ENCODE measurements at places on chromosomes 1 and 21. TPM values are rescaled to one million over a fixed set of nuclear protein-coding genes. Genes with fewer than 3 reads are reported as not detected.

Gene CYP4A22
- polyA plus RNA-seq: 6.2 TPM

Gene AK5
- polyA plus RNA-seq: 3.7 TPM

GRCh38 chr1:184562806-184563205 lies 176.0 kb downstream of the C1orf21 start:
- no peak for DNase-seq

- DNase-seq: no peak
Observed at GRCh38 chr1:79797487-79797886, 791.0 kb upstream of the ADGRL4 start.

DNA sequence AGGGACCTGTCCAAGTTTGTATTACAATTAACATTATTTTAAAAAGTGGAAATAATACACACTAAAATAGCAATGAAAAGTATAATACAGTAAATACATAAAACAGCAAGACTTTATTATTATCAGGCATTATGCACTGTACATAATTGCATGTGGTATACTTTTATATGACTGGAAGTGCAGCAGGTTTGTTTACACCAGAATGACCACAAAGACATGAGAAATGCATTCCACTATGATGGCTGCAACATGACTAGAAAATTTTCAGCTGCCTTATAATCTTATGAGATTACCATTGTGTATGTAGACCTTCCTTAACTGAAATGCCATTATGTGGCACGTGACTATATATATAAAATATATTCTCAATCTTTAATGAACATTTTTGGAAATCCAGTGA lies 1699.6 kb downstream of the KCNT2 start:
- DNase-seq: no peak

Gene RGS1
- 3.0 TPM for polyA plus RNA-seq

- DNase-seq: no peak
Observed at GRCh38 chr1:116827607-116828105, 73.4 kb downstream of the CD2 start.

GRCh38 chr1:223803211-223803610 lies 42.5 kb downstream of the TP53BP2 start:
- DNase-seq: no peak

Gene OR2L2
- 0.07 TPM for polyA plus RNA-seq

DNA sequence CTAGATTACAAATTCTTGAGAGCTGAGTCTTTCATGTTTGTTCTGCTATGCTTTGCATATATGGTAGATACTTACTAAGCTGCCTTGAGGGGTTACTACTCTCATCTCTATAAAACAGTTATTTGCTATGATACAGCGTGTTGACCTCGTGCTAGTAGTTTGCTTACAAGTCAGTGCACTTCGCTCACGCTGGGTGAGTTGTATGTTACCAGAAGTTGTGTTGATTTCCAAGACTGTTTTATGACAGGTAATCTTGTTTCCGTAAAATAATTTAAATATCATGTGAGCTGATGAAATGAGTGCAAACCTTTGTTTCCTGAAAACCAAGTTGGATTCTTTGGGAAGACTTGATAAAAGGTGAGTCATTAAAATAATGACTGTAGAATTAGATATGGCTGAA lies 7.3 kb downstream of the MRPS6 start:
- DNase-seq: no peak

GRCh38 chr1:228156941-228157728 lies 7.4 kb downstream of the GJC2 start:
- no peak for DNase-seq

Gene LRRC38
- polyA plus RNA-seq: not detected

- no peak for DNase-seq
Observed at GRCh38 chr1:203229471-203230135, at the start of gene CHIT1. CHIT1 (minus strand) TSS chr1:203229673; CDS start chr1:203229636, 37 bp downstream.

- no peak for DNase-seq
Observed at GRCh38 chr1:29539971-29540370, 303.6 kb downstream of the PTPRU start.

Gene ZNF683
- 0.14 TPM for polyA plus RNA-seq

- no peak for DNase-seq
Observed at GRCh38 chr1:50832167-50832566, 127.9 kb downstream of the FAF1 start.

GRCh38 chr1:59027177-59027576 lies 243.3 kb upstream of the JUN start:
- DNase-seq: no peak

Gene SOX13
- polyA plus RNA-seq: 70.2 TPM

Gene SPRR5
- polyA plus RNA-seq: not detected

DNA sequence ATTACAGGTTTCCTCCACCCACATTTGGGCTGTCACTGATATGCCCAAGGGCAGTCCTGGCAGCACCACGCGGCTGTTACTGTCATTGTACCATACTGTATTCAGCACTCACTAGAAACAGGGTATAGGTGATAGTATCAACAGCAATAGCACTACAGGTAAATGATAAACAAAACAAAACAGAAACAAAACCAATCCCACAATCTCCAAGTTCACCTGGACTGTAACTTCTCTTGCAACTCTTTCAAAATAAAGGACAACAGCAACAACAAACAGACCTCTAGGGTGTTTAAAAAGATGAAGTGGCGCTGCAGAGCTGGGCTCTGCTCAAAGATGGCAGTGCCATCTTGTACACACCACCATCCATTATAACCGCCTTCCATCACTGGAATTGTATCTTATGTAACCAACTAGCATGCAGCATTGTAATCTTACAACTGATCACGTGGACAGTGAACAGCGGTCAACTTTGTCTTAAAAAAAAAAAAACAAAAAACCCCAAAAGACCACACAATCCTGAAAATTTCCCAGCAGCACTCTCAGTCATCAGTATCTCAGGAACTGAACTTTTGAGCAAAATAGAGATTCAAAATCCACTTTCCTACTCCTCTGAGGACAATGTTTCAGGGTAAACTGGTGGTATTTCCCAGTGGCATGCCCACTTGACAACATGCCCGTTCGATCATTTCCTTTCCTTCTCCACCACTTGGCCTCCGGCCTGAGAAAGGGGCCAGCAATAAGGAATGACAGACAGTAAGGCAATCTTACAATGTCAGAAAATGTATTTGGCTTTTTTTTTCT lies 3.8 kb downstream of the IRF2BP2 start:
- no peak for DNase-seq

- no peak for DNase-seq
Observed at GRCh38 chr1:31380181-31380580, 7.3 kb upstream of the FABP3 start.

GRCh38 chr1:92817986-92818764 lies 13.7 kb upstream of the RPL5 start:
- DNase-seq: no peak

DNA sequence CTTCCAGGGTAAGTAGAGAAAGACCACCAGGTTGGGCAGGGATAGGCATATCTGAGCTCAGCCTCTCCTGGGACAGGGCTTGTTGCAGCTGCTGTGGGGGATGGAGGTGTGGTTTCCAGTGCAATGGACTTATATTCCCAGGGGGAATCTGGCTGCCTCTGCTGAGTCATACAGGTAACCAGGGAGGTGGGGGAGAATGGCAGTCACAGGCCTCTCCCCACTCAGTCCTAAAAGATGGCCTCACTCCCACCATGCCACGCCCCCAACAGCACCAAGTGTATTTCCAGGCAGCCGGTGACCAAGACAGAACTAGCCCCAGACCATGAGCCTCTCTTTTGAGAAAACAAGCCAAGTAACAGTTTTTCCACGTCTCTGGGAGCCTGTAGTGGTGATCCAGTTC lies 1240.7 kb downstream of the BRINP3 start:
- DNase-seq: no peak

DNA sequence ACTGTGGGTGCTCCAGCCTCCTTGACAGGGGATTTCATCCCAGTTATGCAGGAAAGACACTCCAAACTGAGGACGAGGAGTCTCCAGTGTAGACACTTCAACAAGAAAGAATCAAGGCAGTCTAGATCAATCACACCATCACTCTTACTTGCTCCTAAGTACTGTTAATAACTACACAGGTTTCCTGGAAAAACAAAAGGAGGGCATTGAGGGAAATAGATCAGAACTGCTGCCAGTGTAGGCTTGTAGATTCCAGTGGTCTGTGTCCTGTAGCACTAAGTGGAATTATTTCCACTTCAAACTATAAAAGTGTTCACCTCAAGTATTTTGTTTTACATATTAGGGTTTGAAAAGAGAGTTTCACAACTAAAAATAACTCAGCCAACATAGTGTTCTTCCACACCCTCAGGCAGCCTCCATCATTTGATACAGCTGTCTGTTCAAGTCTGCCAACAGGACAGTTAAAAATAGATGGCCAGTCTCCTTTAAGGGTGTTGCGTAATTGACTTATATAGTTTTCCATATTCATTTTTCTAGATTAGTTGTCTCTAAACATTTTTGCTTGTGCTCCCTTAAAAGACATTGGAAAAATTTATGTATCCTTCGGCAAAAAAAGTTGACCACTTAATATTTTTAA lies 32.0 kb upstream of the AGL start:
- no peak for DNase-seq

- DNase-seq: no peak
Observed at GRCh38 chr1:8121261-8122159, 95.4 kb upstream of the ERRFI1 start.

- no peak for DNase-seq
Observed at GRCh38 chr1:155882235-155882634, 22.9 kb downstream of the SYT11 start.

DNA sequence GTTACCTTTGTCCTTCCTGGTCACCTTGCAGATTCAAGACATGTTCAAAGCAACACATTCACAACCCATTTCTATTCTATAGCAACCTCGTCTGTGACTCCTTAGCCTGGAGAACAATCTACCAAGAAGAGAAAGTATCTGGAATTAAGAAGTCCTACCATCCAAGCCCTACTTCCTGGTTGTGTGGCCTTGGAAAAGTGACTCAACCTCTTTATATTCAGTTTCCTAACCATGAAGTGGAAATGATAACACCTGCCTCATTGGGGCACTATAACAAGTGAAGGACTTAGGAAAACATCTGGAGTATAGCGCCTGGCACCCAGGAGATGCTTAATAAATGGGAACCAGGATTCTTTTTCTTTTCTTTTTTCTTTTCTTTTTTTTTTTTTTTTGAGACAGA lies 36.5 kb upstream of the SRRM1 start:
- DNase-seq: no peak

Gene CLIC4
- polyA plus RNA-seq: 156 TPM

Gene CFHR2
- polyA plus RNA-seq: 0.19 TPM

GRCh38 chr1:228963795-228964177 lies 228.5 kb downstream of the RHOU start:
- no peak for DNase-seq

Gene ZNF695
- 3.3 TPM for polyA plus RNA-seq

- DNase-seq: peak; percentile 83
Observed at GRCh38 chr1:228275430-228276173, 67.8 kb downstream of the OBSCN start.

Gene HHIPL2
- 0.48 TPM for polyA plus RNA-seq

Gene RNU1-3
- polyA plus RNA-seq: not detected

Gene IL6R
- polyA plus RNA-seq: 5.9 TPM

GRCh38 chr1:173666646-173667045 lies 3.0 kb downstream of the ANKRD45 start:
- no peak for DNase-seq

GRCh38 chr1:40530735-40531380 lies 579 bp upstream of the ZNF684 start:
- no peak for DNase-seq

GRCh38 chr1:41650028-41650880 lies 165.8 kb upstream of the EDN2 start:
- DNase-seq: no peak

Gene OR2L3
- not detected for polyA plus RNA-seq

DNA sequence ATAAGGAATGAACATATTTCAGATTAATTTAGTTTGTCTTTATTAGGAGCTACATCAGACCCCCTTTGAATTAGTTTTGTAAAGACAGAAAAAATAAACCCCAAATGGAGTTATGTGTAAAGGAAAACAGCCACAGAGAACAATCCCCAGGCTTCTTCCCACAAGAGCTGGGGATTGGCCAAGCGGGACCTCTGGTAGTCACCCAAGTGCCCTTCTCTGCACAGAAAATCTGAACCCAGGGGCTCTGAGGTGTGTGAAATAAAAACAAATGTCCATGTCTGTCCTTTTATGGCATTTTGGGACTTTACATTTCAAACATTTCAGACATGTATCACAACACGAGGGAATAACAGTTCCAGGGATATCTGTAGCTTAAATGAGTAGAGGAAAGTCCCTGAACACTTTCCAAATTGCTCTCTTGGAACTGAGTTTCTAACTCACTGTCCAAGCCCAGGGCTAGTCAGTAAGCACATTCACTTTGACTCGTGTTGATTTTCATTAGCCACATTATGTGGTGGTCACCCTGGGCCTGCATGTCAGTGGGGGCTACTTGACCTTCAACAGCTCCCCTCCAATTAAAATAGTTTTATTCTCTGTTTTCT lies 22.5 kb downstream of the DPT start:
- no peak for DNase-seq

DNA sequence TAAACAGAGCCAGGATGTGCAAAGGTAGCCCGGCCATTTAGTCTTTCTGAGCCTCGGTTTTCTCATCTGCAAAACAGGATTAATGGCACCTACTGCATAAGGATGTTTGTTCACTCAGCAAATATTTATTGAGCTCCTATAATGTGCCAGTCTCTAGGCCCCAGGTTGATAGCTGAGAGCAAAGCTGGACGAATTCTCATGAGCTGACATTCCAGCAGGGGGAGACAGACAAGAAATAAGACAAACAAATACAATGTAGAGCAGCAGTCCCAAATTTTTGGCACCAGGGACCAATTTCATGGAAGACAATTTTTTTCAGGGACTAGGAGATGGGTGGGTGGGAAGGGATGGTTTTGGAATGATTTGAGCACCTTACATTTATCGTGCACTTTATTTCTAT lies 74.3 kb upstream of the PAX7 start:
- DNase-seq: no peak

- no peak for DNase-seq
Observed at GRCh38 chr1:11301601-11302000, 28.6 kb downstream of the UBIAD1 start.

- no peak for DNase-seq
Observed at GRCh38 chr1:222057162-222057561, 315.3 kb upstream of the DUSP10 start.

- no peak for DNase-seq
Observed at GRCh38 chr1:243890576-243890975, 40.5 kb upstream of the AKT3 start.

- no peak for DNase-seq
Observed at GRCh38 chr1:235199441-235199840, 38.4 kb upstream of the RBM34 start.

Gene GJA8
- 0.17 TPM for polyA plus RNA-seq

GRCh38 chr1:22794647-22795365 lies 84.2 kb downstream of the EPHB2 start:
- no peak for DNase-seq

GRCh38 chr1:228647523-228648444 lies 87.5 kb upstream of the RHOU start:
- peak; percentile 38 for DNase-seq

Gene NBPF4
- polyA plus RNA-seq: not detected

Gene DDAH1
- polyA plus RNA-seq: 117 TPM

DNA sequence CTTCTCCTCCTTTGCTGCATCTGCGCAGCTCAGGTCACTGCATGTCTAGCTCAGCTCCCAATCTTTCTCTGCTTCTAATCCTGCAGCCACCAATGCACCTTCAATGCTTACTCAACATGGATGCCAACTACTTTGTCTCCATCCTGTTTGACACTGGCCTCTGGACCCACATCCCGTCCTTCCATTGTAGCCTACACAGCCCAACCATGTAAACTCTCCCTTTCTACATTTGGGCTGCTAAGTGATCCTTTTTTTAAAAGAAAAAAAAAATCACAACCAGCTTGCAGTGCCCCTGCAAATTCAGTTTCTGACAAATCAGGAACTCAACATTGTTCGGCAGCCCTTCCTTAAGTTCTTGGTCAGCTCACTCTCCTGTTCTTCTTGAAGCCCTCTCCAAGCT lies 9.4 kb upstream of the CRABP2 start:
- DNase-seq: no peak

All from left renal cortex interstitium (tissue), 4 donors.